ENCODE measurements at places on chromosomes 12 and 14.

- no peak for DNase-seq
These were observed 223.1 kb upstream of the GRIP1 start for GRCh38 chr12:66902020-66902419.

- DNase-seq = no peak
These were observed 346.7 kb upstream of the PRICKLE1 start for GRCh38 chr12:42936260-42936659.

- no peak for DNase-seq
These were observed 19.6 kb downstream of the NOC4L start for GRCh38 chr12:132163911-132164288.

- no peak for DNase-seq
These were observed 7.8 kb downstream of the NT5DC3 start for GRCh38 chr12:103833095-103833775.

DNA sequence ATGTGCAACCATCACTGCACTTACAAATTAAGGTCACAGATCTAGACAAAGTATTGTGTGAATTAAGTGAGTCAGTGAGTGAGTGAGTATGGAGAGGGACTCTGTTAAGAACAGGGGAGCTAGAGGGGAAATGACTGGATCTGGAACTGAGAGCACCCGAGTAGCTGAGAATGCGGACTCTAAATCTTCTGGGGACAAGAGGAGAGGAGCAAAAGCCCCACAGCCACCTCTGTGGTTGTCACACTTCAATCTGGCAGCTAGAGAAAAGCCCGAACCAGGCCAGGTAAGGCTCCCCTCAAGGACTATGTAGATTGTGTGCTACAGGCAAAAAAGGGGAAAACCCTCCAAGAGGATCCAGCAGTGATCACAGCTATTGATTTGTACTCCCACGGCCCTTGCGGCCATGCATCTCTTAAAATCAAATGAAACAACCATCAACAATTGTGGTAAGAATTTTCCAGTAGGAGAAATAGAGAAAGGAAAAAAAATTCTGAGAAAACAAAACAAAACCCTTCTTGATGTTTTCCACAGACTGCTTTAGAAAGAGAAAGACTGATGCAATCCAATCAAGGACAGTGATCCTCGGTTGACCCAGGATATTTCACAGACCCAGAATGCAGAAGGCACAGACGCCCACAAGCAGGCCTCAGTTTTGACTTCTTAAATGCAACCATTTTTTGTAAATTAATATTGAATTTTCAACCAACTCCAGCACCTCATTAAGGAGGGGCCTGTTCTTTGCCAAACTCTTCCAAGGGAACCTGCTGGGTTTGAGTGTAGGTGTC lies 109.6 kb downstream of the SLC38A6 start:
- DNase-seq = no peak

DNA sequence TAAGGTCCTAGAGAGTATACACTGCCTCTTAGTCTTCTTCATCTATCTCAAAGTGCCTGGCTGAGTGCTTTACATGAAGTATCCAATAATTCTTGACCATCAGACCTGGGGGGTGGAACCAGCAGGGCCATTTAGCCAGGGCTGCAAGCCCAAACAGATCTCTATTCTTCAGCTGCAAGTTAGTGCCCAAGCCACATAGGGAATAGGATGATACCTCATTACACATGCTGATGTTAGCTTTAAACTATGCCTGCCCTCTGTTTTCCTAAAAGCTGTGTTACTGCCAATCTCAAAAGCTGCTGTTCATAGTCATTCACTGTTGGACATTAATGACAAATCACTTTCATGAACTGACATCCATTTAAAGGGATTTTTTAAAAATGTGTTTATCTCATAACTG lies 16.7 kb upstream of the IFNG start:
- DNase-seq = no peak

GRCh38 chr14:94946244-94946643 lies 176.3 kb upstream of the GSC start:
- no peak for DNase-seq

GRCh38 chr12:14913381-14913781 lies 25.0 kb downstream of the ERP27 start:
- no peak for DNase-seq

DNA sequence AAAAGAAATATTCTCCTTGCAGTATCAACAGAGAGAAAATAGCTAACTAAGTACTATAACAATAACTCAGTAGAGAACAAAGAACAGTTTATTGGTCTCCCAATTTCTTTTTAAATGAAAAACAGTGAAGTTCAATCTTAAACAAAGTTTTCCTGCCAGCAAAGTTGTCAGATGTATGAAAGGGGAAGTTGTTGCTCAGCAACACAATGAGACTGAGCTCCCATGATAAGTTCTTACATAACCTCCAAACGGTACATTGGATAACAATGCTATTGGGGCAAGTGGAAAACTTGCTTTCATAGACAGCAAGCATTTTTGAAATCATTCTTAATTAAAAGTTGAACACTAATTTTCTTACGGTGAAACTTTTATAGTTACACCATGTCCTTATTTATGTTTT lies 94.9 kb downstream of the ALG10B start:
- DNase-seq = no peak

- DNase-seq = no peak
These were observed 156.0 kb upstream of the DIO3 start for GRCh38 chr14:101405171-101405883.

DNA sequence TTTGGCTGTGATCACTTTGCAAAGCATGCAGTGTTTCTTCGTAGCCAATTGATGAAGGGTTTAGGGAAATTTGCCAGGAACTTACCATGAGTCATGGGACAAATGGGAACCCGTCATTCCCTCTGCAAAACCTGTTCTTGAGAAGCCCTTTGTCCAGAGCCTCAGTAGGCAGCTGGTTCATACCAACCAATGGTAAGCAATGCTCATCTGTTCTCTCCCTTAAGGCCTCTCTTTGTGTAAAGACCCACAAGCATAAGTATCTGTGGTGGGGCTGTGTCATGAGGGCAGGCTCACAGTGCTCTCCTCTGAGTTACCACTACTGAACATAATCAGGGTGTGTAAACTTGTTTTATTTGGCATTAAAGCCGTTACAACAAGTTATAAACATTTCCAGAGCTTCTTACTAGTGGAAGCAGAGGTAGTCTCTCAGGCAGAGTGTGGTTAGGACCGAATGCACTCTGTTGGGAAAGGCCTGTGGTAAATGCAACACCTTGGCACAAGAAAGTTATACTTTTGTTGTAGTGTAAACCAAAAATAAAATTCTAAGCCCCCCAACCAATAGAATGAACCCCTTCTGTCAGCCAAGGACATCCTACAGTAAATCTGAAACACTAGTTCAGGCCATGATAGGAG lies 119.8 kb downstream of the SINHCAF start:
- DNase-seq = no peak

DNA sequence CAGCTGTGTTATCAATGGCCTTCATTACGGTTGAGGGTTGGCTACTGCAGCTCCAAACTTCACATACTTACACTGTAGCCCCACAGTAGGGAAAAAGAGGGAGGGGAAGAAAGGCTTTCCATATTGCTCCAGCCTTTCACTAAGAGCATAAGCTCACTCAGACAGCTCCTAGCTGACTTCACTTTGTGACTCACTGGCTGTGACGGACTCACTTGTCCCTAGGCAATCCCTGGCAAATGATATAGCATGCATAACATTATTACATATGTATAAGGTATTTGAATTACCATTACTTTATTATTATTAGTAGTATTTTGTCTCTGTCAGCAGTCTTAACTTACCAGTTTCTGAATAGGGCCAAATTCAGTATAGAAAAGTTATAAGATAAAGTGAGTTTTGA lies 350.7 kb downstream of the RMST start:
- DNase-seq = no peak

GRCh38 chr12:106780010-106780631 lies 5.6 kb downstream of the RIC8B start:
- no peak for DNase-seq

GRCh38 chr14:35247777-35248475 lies 44.3 kb upstream of the PSMA6 start:
- DNase-seq = no peak

- DNase-seq = no peak
These were observed 49.4 kb downstream of the CD9 start for GRCh38 chr12:6249580-6249979.

GRCh38 chr12:94987801-94988200 lies 15.7 kb downstream of the NDUFA12 start:
- DNase-seq = no peak

GRCh38 chr12:108975024-108975593 lies 45.8 kb downstream of the SVOP start:
- no peak for DNase-seq

DNA sequence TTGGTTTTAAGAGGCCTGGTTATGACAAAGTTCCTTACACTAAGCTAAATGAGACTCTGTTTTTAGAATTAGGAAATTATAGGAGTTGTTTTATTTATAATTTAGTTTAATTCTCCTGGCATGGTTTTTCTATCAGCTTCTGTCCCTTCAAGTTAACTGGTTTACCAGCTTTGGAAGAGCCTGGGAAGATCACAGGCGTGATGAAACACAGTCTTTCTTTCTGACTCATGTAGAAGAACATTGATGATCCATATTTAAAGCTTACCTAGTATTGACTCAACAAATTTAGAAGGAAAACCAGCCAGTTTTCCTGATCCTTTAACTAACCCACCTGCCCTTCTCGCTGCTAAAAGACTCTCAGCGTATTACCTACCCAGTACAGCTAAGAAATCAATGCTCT lies 155.2 kb downstream of the TGFB3 start:
- DNase-seq = no peak

DNA sequence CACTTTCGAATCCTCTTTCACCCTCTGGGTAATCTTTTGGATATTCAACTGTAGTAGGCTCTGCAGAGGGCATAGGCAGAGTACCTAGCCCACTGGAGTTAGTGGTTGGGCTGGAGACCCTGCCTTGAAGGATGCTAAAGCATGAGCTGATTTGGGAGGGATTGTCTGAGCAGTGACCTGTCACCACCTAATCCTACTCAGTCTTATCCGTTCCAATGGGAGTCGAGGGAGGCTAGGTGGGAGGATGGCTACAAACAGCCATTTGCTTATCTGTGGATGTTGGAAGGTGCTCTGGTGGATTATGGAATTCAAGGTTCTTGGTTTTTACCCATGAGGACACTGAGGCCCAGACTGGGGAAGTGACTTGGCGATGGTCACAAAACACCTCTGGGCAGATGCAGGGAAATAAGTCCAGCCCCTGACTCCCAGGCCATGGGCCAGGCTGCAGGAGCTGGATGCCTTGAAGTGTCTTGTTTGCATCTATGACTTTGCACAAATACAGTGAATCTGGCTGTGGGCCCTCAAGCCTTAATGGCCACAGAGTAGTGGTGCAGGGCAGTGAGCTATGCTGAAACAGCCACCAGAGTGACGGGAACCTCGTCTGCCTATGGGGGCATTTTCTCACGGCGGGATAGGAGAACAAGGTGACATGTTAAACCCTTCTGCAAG lies 3.7 kb downstream of the KMT5A start:
- peak; percentile 79 for DNase-seq

DNA sequence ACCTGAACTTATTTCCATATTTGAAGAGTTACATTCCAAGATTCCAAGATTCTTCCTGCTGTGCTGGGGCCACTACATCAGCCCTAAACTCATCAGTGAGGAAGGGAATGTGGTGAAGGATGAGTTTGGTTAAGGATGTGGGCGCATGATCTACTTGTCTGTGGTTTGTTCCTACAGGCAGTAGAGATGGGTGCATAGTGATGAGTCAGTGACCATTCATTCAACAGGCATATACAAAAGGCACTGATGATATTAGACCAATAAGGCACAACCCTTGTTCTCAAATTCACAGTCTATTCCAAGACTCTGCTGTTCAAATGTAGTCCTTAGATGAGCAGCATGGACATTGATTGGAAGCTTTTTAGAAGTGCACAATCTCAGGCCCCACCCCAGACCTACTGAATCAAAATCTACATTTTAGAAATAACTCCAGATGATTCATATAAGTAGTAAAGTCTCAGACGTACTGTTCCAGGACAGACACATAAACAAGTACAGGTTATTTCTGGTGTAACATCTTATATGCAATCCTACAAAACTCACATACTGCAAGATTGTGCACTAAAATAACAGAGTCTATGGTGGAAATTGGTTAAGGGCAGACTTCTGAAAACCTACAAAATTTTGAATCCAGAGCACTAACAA lies 47.7 kb upstream of the MAP3K9 start:
- no peak for DNase-seq

DNA sequence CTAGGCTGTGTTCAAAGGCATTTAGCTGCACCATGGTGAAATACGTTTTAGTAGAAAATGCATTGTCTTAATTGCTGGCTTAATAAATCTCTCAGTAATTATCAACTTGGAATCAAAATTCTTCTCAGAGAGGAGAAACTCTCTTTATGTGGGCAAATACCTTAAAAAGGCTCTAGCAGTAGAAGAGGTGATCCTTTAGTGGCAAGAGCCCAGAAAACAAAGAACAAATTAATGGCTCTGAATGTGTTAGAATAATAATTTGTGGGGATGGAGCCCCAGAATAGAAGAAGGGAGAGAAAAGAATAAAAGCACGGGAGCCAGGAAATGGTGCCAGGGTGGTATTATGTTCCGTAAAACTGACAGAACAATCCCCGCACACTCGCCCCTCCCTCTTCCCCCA lies 14.8 kb downstream of the TSPAN8 start:
- no peak for DNase-seq

- DNase-seq = no peak
These were observed 16.3 kb upstream of the FLVCR2 start for GRCh38 chr14:75562089-75562488.

Data from hematopoietic multipotent progenitor cell treated with erythropoietin and hydrocortisone succinate and interleukin-3 and kit ligand, for 17 days (in vitro differentiated cells).